ENCODE measurements at places on chromosomes 6 and 20. TPM values are rescaled to one million over a fixed set of nuclear protein-coding genes. Genes with fewer than 3 reads are reported as not detected.

The C20orf144 gene
- total RNA-seq = 0.14 TPM

The RAMACL gene
- 0.72 TPM for total RNA-seq

The SLC44A4 gene
- not detected for total RNA-seq

The DLK2 gene
- total RNA-seq = 0.57 TPM

The SEMG1 gene
- total RNA-seq = not detected

The TRIM31 gene
- not detected for total RNA-seq

The SNHG17 gene
- 11.5 TPM for total RNA-seq

The APOM gene
- total RNA-seq = 0.72 TPM

The HLA-DMB gene
- not detected for total RNA-seq

The PLTP gene
- 14.6 TPM for total RNA-seq

The BPIFB4 gene
- not detected for total RNA-seq

The REM1 gene
- total RNA-seq = not detected

The FAM184A gene
- total RNA-seq = under 0.01 TPM

The RIPOR3 gene
- 40.7 TPM for total RNA-seq

The ARHGAP18 gene
- 81.5 TPM for total RNA-seq

The SLC22A16 gene
- not detected for total RNA-seq

The SPEF1 gene
- total RNA-seq = 0.14 TPM

The PRSS35 gene
- 0.44 TPM for total RNA-seq

The FRK gene
- total RNA-seq = 0.44 TPM

The CD83 gene
- 0.22 TPM for total RNA-seq

The BANF2 gene
- not detected for total RNA-seq

The PAQR8 gene
- 5.3 TPM for total RNA-seq

The RBM39 gene
- 213 TPM for total RNA-seq

The TOX2 gene
- total RNA-seq = 10.5 TPM

The SIRPD gene
- not detected for total RNA-seq

The BHLHE23 gene
- not detected for total RNA-seq

The CENPW gene
- total RNA-seq = 8.0 TPM

Measured in placental pericyte (primary cell).